A549 treated with Mapracorat at 1 μM for 4 hours (cell line): ENCODE measurements at places on chromosomes 6 and 20. TPM values are rescaled to one million over a fixed set of nuclear protein-coding genes. Genes with fewer than 3 reads are reported as not detected.

The MICB gene
- 6.0 to 8.1 TPM (median 7.5 TPM) in 5 replicates for total RNA-seq

The PAQR8 gene
- 0.91 to 1.5 TPM (median 1.1 TPM) in 5 replicates for total RNA-seq

The RNF39 gene
- not detected in 5 replicates for total RNA-seq

The SRSF12 gene
- total RNA-seq = 1.0 to 2.0 TPM (median 1.9 TPM) in 5 replicates
